ENCODE measurements at places on chromosomes 2 and 18. TPM values are rescaled to one million over a fixed set of nuclear protein-coding genes. Genes with fewer than 3 reads are reported as not detected.

GRCh38 chr2:60517446-60517845, 36.0 kb downstream of the BCL11A start:
- no peak overlapping the region for H3K27ac ChIP-seq
- peaks cover 19% of the 10 kb centered on the region for H3K4me1 ChIP-seq
- no peaks in the 10 kb centered on the region for H3K36me3 ChIP-seq
- DNase-seq, result no peak
- no peaks in the 10 kb centered on the region for H3K27me3 ChIP-seq

GPR45 gene
- total RNA-seq, result 0.30 TPM

GAREM1 gene
- 11.1 TPM for total RNA-seq

ERFE gene
- total RNA-seq, result 17.3 TPM

ACMSD gene
- total RNA-seq, result not detected

DNA sequence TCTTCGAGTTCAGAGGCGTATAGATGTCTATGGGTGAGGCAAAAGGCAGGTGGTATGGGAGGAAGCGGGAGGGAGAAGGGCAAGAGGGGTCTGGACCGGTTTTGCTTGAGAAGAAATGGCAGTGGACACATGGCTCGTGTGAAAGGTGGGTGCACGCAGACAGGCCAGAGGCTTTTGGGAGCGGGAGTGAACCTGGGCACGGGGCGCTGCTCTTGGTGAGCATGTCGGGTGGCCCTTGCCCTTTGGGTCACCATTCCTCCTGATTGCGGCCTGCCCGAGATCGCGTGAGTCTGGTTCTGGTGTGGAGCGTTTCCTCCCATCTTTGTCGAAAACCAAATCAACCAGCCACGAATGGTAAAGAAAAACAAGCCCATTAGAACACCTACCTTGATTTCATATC, 12.6 kb downstream of the LDLRAD4 start:
- peaks cover 9% of the 10 kb centered on the region for H3K4me1 ChIP-seq
- no peak for DNase-seq
- H3K36me3 ChIP-seq, result no peaks in the 10 kb centered on the region
- H3K27ac ChIP-seq, result no peak overlapping the region
- H3K4me3 ChIP-seq, result no peak overlapping the region

DNA sequence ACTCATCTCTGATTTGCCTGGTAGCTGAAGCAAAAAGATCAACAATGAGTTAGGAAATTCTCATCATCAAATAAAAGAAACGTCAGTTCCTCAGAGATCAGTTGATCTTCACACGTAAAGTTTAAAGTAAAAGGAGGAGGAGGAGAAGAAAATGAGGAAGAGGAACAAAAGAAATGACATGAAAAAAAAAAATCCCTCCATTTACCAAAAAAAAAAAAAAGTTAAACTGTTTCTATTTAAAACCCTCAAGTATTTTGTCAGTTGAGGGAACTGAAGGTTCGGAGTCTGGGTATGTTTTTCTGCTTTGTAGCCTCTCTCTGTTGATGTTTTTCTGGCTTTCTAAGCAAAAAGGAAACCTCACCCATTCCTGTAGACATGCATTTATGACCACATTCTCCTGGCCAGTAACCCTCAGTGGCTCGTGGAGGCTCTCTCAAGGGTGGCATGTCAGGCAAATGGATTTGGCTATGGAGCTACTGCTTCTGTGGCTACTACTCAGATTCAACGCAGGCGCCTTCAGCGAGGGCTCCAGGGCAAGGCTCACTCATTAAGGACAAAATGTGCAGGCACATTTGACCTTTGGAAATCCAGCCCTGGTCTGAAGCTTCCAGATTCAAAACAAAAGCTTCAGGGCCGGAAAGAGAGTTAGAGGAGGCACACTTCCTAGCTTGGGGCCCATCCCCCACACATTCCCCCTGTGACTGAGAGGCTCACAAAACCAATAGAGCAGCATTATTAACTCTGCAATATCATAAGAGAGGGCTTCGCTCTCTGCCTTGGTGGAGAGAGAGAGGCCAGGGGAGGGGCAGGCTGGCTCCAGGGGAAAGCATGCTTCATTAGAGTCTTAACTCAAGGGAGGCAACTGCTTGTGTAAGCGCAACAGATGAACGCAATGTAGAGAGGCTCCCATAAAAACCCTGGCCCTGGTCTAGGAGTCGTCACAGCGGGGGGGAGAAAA, 22.3 kb downstream of the KLF7 start:
- H3K4me3 ChIP-seq, result no peak overlapping the region
- H3K27me3 ChIP-seq, result no peaks in the 10 kb centered on the region
- H3K27ac ChIP-seq, result no peak overlapping the region

GRCh38 chr2:98854682-98855081, 81.3 kb downstream of the CRACDL start:
- H3K4me3 ChIP-seq, result no peak overlapping the region
- no peaks in the 10 kb centered on the region for H3K27me3 ChIP-seq
- DNase-seq, result no peak
- no peak overlapping the region for H3K27ac ChIP-seq
- no peaks in the 10 kb centered on the region for H3K4me1 ChIP-seq

EMILIN1 gene
- 0.59 TPM for total RNA-seq

DNA sequence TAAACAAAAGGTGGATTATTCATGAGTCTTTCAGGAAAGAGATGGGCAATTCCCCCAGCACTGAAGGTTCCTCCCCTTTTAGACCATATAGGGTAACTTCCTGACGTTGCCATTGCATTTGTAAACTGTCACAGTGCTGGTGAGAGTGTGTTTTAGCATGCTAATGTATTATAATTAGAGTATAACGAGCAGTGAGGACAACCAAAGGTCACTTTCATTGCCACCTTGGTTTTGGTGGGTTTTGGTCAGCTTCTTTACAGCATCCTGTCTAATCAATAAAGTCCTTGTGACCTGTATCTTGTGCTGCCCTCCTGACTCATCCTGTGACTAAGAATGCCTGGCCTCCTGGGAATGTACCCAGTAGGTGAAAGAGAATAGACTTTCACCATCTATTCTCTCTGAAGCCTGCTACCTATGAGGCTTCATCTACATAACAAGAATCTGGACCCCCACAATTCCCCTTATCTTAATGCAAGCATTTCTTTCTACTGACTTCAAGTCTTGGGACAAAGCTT, 148.7 kb downstream of the CABLES1 start:
- peak; percentile 65 for DNase-seq
- H3K27ac ChIP-seq, result peak overlapping the region; percentile 54
- H3K4me3 ChIP-seq, result no peak overlapping the region
- H3K4me1 ChIP-seq, result peaks cover 31% of the 10 kb centered on the region

DNA sequence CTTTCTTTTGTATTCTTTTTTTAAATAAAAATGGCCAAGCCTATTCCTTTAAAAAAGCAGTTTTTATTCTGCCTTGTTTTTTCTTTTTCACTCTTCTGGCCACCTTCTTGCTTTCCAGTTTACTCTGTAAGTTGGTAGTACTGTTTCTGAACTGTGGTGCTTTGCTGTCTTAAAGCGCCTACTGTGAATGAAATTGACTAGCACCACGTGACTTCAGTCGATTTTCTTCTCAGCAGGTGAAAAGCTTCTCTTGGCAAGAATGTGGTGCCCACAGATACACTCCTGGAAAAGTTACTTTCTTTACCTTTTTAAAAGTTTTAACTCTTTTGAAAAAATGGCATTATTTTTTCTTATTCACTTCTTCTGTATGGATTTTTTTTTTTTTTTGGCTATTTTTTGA, 32.4 kb downstream of the DYNC1I2 start:
- peaks cover 11% of the 10 kb centered on the region for H3K36me3 ChIP-seq
- no peak for DNase-seq
- no peaks in the 10 kb centered on the region for H3K27me3 ChIP-seq
- no peak overlapping the region for H3K4me3 ChIP-seq
- no peak overlapping the region for H3K27ac ChIP-seq

DNA sequence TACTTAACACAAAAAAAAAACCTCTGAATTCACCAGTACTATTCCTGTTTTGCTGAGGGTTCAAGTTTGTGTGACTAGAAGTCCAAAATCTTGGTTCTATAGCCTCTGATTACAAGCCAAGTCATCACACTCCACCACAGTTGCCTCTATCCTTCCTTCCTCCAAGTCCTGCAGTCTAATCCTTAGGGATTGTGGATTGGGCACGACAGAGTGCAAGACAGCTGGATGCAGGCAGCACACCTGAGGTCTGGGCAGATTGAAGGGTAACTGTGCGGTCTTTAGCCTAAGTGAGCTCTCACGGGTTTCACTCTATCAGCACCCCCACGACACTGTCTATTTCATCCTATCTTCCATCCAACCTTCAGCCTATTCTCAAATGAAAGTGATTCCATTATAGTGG, 299.4 kb upstream of the ID2 start:
- no peak overlapping the region for H3K4me3 ChIP-seq
- H3K27ac ChIP-seq, result no peak overlapping the region
- H3K36me3 ChIP-seq, result no peaks in the 10 kb centered on the region

GRCh38 chr2:120429586-120430500, 83.9 kb downstream of the INHBB start:
- no peak overlapping the region for H3K4me3 ChIP-seq
- DNase-seq, result no peak
- no peaks in the 10 kb centered on the region for H3K36me3 ChIP-seq
- no peaks in the 10 kb centered on the region for H3K27me3 ChIP-seq
- no peak overlapping the region for H3K27ac ChIP-seq

GRCh38 chr18:47050468-47050867, 15.0 kb upstream of the ELOA2 start:
- no peak overlapping the region for H3K27ac ChIP-seq
- H3K27me3 ChIP-seq, result peaks cover 56% of the 10 kb centered on the region
- DNase-seq, result peak; percentile 54
- H3K4me1 ChIP-seq, result no peaks in the 10 kb centered on the region
- H3K36me3 ChIP-seq, result no peaks in the 10 kb centered on the region

GRCh38 chr2:176395273-176395854, 126.1 kb downstream of the MTX2 start:
- H3K4me3 ChIP-seq, result no peak overlapping the region
- DNase-seq, result no peak
- H3K36me3 ChIP-seq, result no peaks in the 10 kb centered on the region

- H3K27me3 ChIP-seq, result no peaks in the 10 kb centered on the region
- no peak overlapping the region for H3K27ac ChIP-seq
- H3K4me3 ChIP-seq, result no peak overlapping the region
- H3K36me3 ChIP-seq, result no peaks in the 10 kb centered on the region
These were observed 94.0 kb upstream of the CNGA3 start for GRCh38 chr2:98252038-98252773.

ST8SIA5 gene
- total RNA-seq, result 0.54 TPM

DNA sequence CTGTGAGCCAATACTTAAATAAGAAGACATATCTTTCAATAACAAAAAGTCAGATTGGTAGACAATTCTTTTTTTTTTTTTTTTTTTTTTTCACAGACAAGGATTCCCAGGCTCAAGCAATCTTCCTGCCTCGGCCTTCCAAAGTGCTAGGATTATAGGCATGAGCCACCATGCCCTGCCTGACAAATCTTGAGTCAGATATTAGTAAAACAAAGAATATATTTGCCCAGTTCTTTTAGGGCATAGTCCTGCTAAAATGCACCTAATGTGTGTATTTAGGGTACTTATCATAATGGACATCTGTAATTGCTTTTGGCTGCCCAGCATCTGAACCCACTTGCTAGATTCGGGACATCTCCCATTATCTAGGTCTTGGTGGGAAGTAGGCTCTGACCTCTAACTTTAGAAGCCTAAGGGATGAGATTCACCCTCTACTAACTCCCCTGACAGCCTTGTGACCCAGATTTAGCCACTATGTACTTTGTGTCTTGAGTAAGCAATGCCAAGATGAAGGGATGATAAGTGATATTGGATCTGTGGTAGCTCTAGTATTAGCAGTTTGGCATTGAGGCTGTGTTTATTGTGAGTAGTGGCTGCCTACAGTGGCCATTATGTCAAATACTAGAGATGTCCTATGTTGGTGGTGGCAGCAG, 18.5 kb upstream of the PSME4 start:
- no peaks in the 10 kb centered on the region for H3K36me3 ChIP-seq
- no peaks in the 10 kb centered on the region for H3K4me1 ChIP-seq
- no peak for DNase-seq
- H3K27ac ChIP-seq, result no peak overlapping the region
- H3K27me3 ChIP-seq, result no peaks in the 10 kb centered on the region
- no peak overlapping the region for H3K4me3 ChIP-seq

KCNE4 gene
- total RNA-seq, result not detected

- H3K4me3 ChIP-seq, result no peak overlapping the region
- H3K36me3 ChIP-seq, result no peaks in the 10 kb centered on the region
- no peaks in the 10 kb centered on the region for H3K4me1 ChIP-seq
These were observed 144.5 kb downstream of the INSIG2 start for GRCh38 chr2:118232796-118233195.

DNA sequence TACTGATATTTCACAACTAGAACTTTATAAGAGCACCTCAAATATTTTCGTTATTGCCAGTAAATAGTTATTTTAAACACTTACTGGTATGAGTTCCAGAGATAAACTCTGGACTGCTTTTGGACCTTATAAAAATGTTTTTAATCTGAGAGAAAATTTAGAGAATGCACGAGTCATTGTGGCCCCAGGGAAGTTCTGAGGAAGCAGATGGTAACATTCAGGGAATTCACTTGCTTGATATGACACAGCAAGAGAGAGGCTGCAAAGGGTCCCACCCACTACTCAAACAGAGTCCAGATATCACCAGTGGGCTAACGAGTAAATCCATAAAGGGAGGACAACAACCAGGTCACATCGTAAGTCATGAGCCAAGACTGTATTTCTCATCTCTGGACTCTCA, 526.8 kb downstream of the TDRD15 start:
- H3K36me3 ChIP-seq, result no peaks in the 10 kb centered on the region
- H3K4me1 ChIP-seq, result no peaks in the 10 kb centered on the region
- no peak overlapping the region for H3K4me3 ChIP-seq
- H3K27me3 ChIP-seq, result no peaks in the 10 kb centered on the region
- no peak for DNase-seq
- no peak overlapping the region for H3K27ac ChIP-seq

Measured in HCT116 (cell line).